ENCODE measurements at places on chromosomes 3 and 15.

- no peak for DNase-seq
Measured at GRCh38 chr3:11155341-11156025, 1.2 kb downstream of the HRH1 start.

- DNase-seq: no peak
Measured at GRCh38 chr15:33693166-33693800, 275.0 kb upstream of the CHRM5 start.

- no peak for DNase-seq
Measured at GRCh38 chr3:64133987-64134386, 91.3 kb downstream of the PRICKLE2 start.

- DNase-seq: no peak
Measured at GRCh38 chr15:66356077-66356358, 467 bp downstream of the TIPIN start.

- peak; percentile 9 for DNase-seq
Measured at GRCh38 chr15:76058714-76059319, 968 bp upstream of the TMEM266 start.

GRCh38 chr3:114446600-114446999 is 152.8 kb downstream of the TIGIT start:
- no peak for DNase-seq

GRCh38 chr3:10563396-10563795 is 58.0 kb upstream of the ATP2B2 start:
- no peak for DNase-seq

GRCh38 chr3:50435371-50436113 is 67.9 kb downstream of the CACNA2D2 start:
- no peak for DNase-seq

DNA sequence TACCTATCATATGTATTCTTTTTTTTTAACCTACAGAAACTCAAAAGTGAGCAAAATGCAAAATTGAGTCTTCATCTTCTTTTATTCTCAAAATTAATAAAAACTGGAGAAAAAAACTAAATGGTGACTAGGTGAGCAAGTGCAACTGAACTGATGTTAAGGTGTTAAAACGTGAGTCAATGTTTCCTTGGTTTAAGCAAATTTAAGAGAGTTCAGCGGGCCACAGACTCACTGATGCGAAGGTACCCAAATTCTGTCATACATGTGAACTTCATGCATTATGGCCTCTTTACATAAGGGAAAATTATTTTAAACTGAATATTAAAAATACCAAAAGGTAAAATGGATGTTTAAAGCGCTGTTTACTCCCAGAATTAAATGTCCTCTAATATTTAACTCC is 206.6 kb downstream of the FOXP1 start:
- no peak for DNase-seq

- DNase-seq: peak; percentile 57
Measured at GRCh38 chr3:55615694-55616295, 128.7 kb upstream of the WNT5A start.

DNA sequence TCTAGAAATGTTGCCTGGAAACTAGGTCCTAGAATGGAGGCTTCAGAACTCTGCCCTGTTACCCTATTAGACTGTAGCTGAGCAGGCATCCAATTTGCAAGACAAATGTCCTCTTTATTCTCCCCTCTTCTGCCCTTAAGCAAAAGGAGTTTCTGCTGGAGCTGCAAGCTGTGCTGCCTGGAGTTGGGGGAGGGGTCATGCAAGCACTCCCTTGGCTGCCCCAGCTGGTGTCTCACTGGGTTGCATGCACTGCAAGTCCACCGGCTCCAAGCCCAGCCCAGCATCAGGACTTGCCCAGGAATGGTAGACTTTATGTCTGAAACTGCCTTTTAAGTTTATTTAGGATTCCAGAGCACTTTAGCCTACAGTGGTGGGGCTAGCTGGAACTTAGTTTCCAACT is 15.7 kb upstream of the RBP2 start:
- no peak for DNase-seq

GRCh38 chr3:158846803-158847451 is 45.1 kb downstream of the MFSD1 start:
- no peak for DNase-seq

DNA sequence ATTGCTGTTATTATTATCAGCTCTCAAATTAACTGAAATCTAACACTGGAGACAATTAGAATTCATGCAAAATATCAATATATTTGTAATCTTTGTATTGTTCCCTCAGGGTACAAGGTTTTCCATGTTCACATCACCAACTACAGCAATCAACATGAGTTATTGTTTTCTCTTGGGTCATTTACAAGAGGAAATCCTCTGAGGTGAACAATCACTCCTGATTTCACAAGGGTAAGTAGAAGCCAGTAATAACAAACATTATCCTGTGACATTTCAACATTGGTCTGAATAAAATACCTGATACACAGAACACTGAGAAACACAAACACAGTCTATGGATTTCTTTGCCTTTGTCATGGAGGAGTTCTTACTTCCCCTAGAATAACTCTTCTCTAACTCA is 174.0 kb downstream of the SUCNR1 start:
- DNase-seq: no peak

- peak; percentile 69 for DNase-seq
Measured at GRCh38 chr3:16482770-16483531, 30.5 kb downstream of the RFTN1 start.

DNA sequence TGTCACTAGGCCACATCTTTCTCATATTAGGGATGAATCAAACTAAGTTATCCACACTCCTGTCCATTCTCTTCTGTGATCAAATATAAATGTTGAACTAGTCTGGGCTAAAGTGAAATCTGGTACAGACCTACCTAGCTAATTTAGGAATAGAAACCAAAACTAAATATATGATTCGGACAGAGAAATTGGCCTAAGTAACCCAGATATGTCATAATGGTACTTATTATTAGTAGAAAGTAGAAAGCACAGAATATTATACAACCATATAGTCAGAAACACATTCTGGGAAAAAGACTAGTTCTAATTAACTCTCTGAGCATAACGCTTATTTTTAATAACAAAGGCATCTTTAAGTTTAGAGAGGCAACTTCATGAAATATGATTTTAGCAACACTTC is 389.0 kb downstream of the LSAMP start:
- no peak for DNase-seq

- DNase-seq: peak; percentile 20
Measured at GRCh38 chr3:121883507-121883906, 10.7 kb upstream of the SLC15A2 start.

DNA sequence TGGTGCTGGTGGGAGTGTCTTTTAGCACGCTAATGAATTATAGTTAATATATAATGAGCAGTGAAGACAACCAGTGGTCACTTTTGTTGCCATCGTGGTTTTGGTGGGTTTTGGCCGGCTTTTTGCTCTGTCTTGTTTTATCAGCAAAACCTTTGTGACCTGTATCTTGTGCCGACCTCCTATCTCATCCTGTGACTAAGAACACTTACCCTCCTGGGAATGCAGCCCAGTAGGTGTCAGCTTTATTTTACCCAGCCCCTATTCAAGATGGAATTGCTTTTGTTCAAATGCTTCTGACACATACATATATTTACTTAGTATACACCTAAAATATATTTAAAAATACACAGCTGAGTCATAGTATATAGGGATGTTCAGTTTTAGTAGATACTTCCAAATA is 770.3 kb downstream of the PDCD6IP start:
- no peak for DNase-seq

GRCh38 chr15:47577461-47577860 is 139.8 kb upstream of the SEMA6D start:
- DNase-seq: no peak

GRCh38 chr3:46242120-46242519 is at the start of gene CCR3:
CCR3 (plus strand) TSS chr3:46242460; CDS start chr3:46265159, 22,699 bp downstream.
- DNase-seq: peak; percentile 69

- DNase-seq: no peak
Measured at GRCh38 chr3:58215317-58216025, 4.7 kb upstream of the DNASE1L3 start.

DNA sequence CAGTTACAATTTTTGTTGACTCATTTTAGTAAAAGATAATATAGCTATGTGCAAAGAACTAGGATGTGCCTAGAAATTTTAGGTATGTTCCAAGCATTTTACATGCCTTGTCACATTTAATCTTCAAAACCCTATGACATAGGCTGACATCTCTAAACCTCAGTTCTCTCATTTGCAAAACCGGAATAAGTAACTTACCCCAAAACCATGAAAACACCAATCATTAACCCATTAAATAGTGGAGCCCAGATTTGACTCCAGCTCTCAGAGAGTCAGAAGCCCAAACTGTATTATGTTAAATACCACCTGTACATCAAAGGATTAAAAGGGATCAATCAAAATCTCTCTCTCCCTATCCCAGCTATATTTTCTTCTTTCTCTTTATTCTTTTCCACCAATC is 36.6 kb downstream of the GSK3B start:
- DNase-seq: no peak

DNA sequence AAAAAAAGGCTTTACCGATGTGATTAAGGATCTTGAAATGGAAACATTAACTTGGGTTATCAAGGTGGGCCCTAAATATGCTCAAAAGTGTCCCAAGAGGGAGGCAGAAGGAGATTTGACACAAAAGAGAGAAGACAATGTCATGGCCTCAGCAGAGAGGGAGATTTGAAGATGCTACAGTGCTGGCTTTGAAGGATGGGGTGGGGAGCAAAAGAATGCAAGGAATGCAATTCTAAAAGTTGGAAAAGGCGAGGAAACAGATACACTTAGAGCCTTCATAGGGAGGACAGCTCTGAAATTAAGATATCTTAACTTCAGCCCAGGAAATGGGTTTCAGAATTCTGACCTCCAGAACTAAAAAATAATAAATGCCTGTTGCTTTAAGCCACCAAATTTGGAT is 314.5 kb upstream of the CCDC54 start:
- no peak for DNase-seq

- DNase-seq: no peak
Measured at GRCh38 chr15:68774120-68774519, 46.6 kb downstream of the ANP32A start.

GRCh38 chr3:12149029-12149428 is 9.7 kb downstream of the TIMP4 start:
- no peak for DNase-seq

- DNase-seq: no peak
Measured at GRCh38 chr3:186640473-186640818, 247 bp downstream of the FETUB start.

GRCh38 chr3:50015918-50016317 is 72.8 kb upstream of the RBM5 start:
- no peak for DNase-seq

- DNase-seq: peak; percentile 12
Measured at GRCh38 chr3:124886168-124887056, 753 bp downstream of the ITGB5 start.

DNA sequence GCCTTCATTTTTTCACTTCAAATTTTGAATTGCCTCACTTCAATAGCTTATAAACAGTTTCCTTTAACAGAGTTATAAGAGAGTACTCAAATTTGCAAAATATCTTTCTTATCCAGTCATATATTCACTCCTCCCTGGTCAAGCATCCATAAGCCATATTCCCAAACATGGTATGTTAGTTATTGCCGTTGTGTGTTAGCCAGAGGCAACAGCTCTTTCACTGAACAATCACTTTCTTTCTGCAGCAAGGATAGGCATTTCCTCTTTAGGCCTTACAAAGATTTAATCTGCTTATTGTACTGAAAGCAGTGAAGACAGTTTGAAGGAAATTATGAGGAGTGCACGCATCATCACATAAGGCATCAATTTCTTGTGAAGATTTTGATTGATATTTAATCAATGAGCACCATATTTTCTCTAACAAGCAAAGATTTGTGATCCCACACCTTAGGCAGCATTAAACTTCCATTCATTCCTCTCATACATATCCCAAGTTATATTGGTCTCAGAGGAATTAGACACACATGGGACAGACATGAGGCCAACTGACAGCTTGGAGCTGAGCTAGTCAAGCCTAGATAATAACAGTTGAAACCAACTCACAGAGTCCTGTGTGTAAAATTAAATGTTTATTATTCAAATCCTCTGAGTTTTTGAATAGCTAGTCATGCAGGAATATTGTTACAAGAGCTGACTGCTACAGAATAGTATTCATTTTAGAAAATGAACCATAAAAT is 80.0 kb upstream of the EPHA6 start:
- DNase-seq: no peak

DNA sequence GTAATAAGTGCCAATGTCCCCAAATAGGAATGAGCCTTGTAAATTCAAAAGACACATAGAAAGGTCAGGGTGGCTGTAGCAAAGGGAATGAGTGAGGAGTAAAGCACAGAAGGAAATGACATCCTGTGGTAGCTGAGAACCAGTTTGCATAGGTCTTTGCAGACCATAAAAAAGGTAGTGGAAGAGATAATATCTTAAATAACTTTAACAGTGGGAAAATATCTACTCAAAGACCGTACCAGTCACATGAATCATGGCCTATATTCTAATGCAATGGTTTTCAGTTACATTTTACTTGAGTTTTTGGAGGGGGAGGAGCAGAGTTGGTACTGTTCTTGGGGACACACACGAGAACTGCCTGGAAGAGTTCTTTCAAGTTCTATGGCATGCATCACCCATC is 297.3 kb upstream of the ADAMTS9 start:
- no peak for DNase-seq

Measured in CD14-positive monocyte (primary cell).